ENCODE measurements at places on chromosomes 11 and 22.

GRCh38 chr11:134751031-134751585 lies 339.1 kb upstream of the B3GAT1 start:
- DNase-seq = no peak

DNA sequence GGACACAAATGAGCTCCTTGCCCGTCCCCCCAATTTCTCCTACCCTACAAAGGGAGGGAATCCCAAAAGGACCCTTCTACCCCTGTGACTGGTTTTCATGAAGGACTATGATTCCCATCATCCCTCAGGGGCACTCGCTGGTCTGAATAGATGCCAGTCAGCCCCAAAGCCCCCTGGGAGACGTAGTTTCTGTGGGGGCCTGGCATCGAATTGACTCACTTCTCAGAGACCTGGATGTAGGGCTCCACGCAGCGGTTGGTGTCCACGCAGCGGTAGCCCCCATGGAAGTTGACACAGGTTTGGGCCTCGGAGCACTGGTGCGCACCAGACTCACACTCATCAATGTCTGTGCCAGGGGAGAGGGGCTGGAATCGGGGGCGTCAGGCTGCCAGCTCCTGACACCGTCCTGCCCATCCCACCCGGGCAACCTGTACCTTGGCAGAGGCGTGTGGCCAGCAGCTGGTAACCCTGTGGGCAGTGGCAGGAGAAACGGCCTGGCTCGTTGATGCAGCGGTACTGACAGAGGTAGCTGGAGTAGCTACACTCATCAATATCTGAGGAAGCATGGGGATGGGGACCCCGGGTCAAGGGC lies 4.4 kb downstream of the EFEMP2 start:
- DNase-seq = no peak

DNA sequence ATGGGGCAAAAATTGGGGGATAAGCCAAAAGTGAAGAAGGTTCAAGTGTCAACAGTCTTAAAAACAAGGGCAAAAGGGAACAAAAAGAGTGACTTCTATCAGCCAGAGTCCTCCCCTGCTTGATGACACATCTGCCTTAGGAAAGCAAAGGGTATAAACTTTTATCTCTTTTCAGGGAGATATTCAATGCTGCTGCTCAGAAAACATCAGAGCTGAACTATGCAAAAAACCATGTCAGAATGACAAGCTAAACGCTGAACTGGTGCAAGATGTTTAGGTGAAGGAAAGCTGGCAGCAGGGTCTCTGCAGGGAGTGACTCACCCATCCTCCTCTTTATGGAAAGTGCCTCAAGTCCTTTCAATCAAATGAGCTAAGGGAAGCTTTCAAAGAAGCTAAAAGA lies 24.7 kb downstream of the ALG9 start:
- no peak for DNase-seq

DNA sequence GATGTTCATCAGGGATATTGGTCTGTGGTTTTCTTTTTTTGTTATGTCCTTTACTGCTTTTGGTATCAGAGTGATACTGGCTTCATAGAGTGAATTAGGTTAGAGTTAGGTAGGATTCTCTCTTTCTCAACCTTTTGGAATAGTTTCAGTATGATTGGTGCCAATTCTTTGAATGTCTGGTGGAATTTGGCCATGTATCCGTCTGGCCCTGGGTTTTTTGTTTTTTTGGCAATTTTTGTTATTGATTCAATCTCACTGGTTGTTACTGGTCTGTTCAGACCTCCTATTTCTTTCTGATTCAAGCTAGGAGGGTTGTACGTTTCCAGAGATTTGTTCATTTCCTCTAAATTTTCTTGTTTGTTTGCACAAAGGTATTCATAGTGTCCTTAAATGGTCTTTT lies 54.4 kb downstream of the ATXN10 start:
- DNase-seq = no peak

- DNase-seq = no peak
Observed at GRCh38 chr11:118514103-118514502, 13.2 kb upstream of the TTC36 start.
